Left kidney (tissue), 8 donors: ENCODE measurements at places on chromosomes 1 and 21. TPM values are rescaled to one million over a fixed set of nuclear protein-coding genes. Genes with fewer than 3 reads are reported as not detected.

- DNase-seq = no peak
Observed at GRCh38 chr1:203682473-203683383, 56.1 kb downstream of the ATP2B4 start.

- no peak for DNase-seq
Observed at GRCh38 chr1:82858031-82858430, 1057.3 kb downstream of the ADGRL2 start.

- no peak for DNase-seq
Observed at GRCh38 chr1:230030122-230030821, 36.8 kb upstream of the GALNT2 start.

GRCh38 chr1:63466759-63467158 is 56.3 kb downstream of the ITGB3BP start:
- DNase-seq = no peak

GRCh38 chr21:15229390-15229789 is 164.6 kb upstream of the NRIP1 start:
- DNase-seq = no peak

GRCh38 chr21:42261829-42262200 is 42.9 kb downstream of the ABCG1 start:
- DNase-seq = no peak

DNA sequence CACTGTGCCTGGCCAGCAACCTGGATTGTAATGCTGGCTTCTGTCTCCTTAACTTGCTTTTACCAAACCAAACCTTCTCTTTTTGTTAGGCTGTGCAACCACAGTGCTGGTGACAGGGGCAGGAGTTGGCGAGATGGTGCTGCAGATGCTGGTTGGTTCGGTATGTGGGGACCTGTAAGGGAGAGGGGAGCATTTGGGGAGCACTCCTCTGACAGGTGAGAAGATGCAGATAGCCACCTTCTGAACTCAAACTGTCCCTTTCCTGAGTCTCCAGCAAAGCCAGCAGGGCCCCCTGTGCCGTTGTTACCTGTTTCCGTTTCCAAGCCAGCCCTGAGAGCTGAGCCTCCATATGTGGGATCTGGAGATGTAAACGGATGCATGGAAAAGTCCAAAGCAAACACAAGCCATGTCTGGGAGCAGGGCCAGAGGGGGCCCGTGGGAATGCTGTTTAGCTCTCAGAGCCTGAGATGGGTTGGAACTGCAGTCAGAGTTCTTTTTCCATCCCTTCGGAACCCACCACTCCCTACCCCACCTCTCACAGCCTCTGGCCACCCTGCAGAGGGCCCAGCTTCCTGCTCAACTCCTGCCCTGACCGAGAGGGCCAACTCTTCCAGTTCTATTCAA is 34.0 kb downstream of the ELK4 start:
- DNase-seq = peak; percentile 53

DNA sequence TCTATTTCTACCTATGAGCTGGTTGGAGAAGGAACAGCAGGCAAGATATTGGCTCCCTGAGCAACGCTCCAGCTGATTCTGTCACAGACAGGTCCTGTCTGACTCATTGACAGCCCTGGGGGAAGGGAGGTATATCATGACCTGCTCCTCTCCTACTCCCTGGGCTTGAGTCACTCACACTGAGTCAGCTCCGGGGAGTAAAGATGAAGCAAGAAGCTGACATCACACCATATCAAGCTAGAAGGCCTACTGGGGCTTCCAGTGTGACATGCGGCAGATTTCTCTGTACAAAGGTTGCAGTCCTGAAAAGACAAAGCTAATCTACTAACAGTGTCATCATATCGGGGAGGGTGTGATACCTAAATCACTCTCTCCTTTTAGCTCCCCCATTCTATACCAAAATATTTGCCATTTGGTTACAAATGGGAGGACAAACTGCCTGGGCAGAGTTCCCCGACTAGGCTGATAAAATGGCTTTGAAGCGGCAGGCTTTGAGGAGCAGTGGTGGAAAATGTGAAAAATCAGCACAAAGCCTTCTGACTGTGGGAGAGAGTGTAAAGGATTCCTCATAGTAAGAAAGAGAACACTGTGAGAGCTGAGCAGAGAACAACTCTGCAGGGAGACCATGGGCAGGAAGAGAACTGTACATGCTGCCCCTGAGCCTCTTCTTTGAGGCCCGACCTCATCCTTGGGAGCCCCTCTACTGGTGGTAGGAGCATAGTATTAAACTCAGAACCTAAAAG is 15.5 kb downstream of the PI4KB start:
- no peak for DNase-seq

GRCh38 chr1:80961464-80962190 is 839.1 kb upstream of the ADGRL2 start:
- no peak for DNase-seq

DNA sequence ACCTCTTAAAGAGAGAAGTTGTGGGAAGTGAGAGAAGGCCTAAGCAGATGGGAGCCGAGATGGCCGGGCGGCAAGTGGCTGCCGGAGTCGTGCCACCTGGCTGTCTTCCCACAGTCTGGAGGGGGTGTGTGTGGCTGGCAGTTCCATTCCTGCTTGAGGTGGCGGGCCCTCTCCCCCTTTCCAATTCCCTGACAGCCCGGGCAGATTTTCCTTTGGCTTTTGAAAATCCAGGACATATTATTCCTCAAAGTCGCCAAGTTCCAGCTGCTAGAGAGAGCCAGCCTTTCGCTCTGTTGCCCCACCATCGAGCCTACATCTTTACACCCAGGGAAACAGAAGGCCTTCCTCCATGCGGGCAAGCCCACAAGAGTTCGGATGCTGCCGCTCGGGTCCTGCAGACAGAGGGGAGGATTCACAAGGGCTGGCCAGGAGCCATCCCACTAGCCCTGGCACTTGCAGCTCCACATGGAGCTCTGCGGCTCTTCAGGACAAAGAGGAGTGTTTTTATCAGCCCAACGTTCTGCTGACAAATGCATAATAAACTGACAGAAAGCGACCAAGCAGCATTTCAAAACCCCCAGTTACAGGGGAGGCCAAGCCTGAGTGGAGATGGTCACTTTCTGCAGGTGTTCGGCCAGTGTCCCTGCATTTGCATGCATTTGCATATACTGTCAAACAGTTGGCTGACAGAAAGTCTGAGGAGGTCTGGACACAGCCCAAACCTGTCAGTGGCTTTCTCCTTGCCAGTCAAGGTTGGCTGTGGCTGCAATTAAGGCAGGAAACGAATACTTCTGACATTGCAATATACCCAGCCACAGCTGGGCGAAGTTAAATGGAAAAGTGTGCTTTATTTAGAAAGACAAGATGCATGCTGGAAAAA is 45.9 kb downstream of the OLIG1 start:
- no peak for DNase-seq

DNA sequence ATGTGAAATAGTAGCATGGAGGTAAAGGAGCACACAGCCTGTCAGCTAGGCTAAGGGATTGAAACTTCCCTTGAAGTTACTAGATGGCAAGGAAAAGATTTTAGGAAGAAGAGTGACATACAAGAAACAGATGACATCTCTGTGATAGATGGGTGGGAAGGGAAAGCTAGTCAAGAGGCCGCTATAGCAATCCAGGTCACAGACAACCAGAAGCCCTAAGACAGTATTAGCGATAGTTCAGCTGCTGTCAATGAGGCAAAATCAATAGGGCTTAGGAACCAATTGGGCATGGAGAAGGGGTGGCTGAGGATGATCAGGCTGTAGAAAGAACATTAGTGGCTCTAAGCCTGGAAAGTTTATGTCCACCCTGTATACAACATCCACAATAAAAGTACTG is 111.1 kb downstream of the GLUL start:
- DNase-seq = no peak

GRCh38 chr1:6287431-6287886 is 26.6 kb upstream of the GPR153 start:
- no peak for DNase-seq

DNA sequence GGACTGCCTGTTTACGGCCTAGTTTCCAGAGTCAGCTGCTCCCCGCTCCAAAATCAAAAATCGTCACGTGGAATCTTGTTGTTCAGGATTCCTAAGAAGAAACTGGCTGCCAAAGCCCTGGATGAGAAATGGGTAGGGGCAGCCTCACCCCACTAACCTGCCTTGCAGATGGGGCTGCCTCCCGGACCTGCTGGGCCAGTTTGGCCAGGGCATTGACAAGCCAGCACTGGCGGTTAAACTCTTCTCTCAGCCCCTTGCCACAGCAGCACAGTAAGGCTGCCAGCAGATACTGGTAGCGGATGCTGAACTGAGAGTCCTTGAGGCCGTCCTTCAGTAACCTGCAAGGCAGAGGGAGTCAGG is 31.6 kb upstream of the PPP1R15B start:
- no peak for DNase-seq

DNA sequence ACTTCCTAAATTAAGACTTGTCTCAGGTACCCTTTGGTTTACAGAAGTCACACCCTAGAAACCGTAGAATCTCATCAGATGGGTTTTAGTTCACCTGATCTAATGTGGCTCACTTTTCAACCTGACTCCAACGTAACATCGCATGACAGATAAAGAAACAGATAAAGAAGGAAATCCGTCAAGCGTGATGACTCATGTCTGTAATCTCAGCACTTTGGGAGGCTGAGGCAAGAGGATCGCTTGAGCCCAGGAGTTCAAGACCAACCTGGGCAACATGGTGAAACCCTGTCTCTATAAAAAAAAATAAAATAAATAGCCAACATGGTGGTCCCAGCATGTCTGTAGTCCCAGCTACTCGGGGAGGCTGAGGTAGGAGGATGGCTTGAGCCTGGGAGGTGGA is 97.3 kb downstream of the SPSB1 start:
- DNase-seq = no peak

DNA sequence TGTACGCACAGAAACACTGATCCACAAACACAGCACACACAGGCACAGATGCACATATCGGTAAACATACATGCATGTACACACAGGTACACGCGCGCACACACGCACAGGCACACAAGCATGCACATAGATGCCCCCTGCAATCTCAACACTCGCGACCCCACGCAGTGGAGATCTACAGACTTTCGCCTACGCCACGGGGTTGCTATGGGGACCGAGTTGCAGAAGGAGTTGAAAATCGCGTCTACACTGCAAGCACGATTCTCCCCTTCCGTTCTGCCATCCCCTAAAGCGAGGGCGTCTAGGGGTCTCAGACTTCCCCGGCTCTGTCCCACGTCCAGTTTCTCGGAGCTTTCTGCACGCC is 826 bp downstream of the TRIM17 start:
- no peak for DNase-seq

DNA sequence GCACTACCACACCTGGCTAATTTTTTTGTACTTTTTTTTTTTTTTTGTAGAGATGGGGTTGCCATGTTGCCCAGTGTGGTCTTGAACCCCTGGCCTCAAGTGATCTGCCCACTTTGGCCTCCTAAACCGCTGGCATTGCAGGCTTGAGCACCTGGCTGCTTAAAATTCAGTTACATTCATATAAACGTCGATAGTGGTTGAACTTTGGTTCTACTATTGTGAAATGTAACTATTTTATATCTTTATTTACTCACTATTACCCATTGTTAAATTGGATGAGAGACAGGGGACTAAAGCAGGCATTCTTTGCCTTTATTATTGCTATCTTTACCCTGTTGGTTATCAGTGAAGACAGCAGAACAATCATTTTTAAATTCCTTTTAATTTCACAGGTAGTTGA is 6.2 kb downstream of the SNX27 start:
- DNase-seq = no peak

DNA sequence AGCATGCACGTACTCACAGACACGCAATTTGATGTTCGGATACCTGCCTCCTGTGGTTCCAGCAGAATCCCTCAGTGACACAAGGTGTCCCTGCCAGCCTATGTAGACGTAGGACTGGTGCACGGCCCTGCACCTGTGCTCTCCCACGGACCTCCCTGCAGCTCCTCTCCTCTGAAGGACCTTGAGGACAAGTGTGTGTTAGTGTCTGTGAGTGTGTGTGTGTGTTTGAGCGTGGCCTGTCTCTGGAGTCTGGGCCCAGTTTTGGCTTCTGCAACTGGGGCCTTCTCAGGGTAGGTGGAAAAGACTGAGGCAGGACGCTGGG is 22.5 kb upstream of the DMBX1 start:
- DNase-seq = no peak

- no peak for DNase-seq
Observed at GRCh38 chr1:15080328-15081007, 73.1 kb upstream of the TMEM51 start.

GRCh38 chr1:93317207-93317606 is 28.5 kb upstream of the DR1 start:
- DNase-seq = no peak

DNA sequence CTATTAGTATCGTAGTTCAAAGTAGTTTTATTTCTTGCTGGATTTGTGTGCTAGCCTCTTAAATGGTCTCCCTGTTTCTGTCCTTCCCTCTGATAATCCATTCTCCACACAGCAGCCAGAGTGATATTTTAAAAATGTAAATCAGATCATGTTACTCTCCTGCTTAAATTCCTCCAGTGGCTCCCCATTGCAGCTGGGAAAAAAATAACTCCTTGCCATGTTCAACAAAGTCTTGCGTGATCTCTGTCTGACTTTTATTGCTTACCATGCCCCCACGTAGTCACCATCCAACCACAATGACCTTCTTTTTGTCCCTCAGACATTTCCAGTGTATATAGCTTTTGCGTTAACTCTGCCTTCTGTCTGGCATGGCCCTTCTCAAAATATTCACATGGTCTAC is 178.8 kb downstream of the FGGY start:
- no peak for DNase-seq

- no peak for DNase-seq
Observed at GRCh38 chr1:17642169-17642568, 102.7 kb downstream of the ARHGEF10L start.

DNA sequence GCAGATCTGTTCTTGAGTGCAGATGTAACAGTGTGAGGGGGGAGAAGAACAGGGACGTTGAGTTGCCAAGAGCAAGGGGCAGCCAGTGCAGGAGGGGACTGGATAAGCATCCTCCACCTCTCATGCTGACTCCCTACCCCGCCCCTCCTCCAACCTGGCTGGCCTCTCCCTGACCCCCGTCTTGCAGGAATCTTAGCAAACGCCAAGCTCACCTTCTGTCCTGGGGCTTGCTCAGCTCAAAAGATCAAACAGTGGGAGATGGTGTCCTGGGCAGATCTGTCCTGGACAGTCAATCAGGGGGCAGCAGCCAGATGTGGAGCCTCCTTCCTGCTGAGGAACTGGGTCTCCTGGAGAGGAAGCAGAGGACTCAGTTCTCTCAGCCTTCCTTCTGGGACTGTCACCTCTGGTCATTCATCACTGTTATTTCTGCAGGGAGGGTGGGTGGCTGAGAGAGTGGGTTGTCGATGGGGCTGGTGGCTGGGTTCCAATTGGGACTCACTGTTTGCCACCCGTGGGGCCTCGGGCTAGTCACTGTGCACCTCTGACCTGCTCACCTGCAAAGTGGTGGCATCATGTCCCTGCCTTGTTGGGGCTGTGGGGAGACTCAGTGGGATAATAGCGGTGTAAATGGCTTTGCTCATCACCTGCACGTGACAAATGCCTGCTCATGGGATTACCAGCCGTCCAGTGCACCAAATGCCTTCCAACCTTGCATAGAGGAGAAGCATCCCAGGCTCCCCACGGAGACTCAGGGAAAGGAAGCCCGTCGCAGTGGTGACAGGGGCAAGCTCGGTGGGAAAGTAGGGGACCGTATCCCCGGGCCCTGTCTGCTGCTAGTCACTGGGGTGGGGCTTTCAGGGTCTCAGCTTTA is 154.4 kb downstream of the PTPRU start:
- no peak for DNase-seq

Gene FOXD2
- polyA plus RNA-seq = 6.1 TPM

Gene CFAP141
- not detected for polyA plus RNA-seq

Gene C1QTNF12
- polyA plus RNA-seq = 8.2 TPM

Gene ASTN1
- 1.4 TPM for polyA plus RNA-seq

Gene COL9A2
- 21.1 TPM for polyA plus RNA-seq

Gene PDC
- 0.35 TPM for polyA plus RNA-seq

Gene ARHGEF19
- polyA plus RNA-seq = 21.1 TPM

Gene CD55
- 50.5 TPM for polyA plus RNA-seq

Gene LRRC8C
- 6.8 TPM for polyA plus RNA-seq
